Stimulated activated CD4-positive, alpha-beta T cell treated with anti-CD3 and anti-CD28 coated beads, Interleukin-12 subunit alpha, Interleukin-12 subunit beta, amount 100 ng/mL, for 24 hours (primary cell): ENCODE measurements at places on chromosomes 2 and 18.

GRCh38 chr2:128556633-128557032 is 238.0 kb upstream of the HS6ST1 start:
- no peak for DNase-seq

- no peak for DNase-seq
Measured at GRCh38 chr2:46297546-46298271, 502 bp downstream of the EPAS1 start.

DNA sequence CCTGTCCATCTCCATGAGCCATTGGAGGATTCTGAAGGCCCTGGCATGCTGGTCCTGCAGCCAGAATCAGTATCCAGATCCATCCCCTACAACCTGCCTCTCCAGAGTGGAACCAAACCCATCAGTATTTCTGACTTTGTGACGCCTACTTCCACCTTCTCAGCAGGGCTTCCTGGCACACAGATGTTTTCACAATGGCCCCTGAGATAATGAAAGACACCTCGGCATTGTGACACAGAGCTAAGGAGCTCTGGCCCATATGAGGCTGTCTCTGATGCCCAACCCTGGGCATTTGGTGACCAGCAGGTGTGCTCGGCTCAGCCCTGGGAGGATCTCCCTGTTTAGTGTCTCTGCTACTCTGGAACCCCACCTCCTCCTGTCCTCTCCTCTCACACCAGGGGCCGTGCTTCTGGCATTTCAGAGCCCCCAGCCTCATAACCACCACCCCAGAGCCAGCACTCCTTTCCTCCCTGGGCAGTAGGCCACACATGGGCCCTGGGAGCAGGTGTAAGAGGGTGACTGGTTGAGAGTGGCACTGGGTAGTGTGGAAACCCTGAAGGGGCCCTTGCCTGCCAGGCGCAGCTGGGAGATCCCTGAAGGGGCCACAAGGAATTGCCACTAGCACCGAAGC is 38.2 kb downstream of the FOSL2 start:
- DNase-seq: no peak

DNA sequence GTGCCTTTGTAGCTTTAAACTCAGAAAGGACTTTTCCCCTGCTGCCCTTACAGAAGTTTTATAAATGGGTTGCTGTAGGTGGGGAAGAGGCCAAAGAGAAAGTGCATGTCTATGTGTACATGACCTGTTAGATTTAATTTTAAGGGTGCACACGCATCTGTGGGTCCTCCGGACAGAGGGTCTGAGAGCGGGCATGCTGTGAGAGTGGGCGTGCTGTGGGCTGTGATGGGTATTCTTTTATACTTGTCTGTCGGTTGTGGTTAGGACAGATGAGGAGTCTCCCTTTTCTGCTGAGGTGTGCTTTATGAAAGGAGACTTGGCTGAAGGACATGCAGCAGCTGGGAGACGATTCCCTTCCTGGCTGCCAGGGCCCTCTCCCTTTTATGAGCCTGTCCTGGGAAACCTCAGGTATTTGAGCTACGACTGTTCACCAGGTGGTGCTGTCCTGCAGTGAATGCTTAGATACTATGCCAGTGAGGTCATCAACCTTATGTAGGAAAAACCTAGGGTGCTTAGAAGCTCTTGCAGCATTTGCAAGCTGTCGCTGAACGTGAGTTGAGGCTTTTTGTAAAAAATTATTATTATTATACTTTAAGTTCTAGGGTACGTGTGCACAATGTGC is 67.5 kb downstream of the TANC1 start:
- DNase-seq: no peak

- DNase-seq: no peak
Measured at GRCh38 chr2:58904095-58904494, 663.0 kb upstream of the FANCL start.

- no peak for DNase-seq
Measured at GRCh38 chr18:36099311-36099710, 29.8 kb downstream of the SLC39A6 start.

GRCh38 chr2:44680983-44681531 is 260.4 kb upstream of the SIX3 start:
- DNase-seq: no peak

GRCh38 chr2:128447538-128447995 is 128.9 kb upstream of the HS6ST1 start:
- DNase-seq: no peak

DNA sequence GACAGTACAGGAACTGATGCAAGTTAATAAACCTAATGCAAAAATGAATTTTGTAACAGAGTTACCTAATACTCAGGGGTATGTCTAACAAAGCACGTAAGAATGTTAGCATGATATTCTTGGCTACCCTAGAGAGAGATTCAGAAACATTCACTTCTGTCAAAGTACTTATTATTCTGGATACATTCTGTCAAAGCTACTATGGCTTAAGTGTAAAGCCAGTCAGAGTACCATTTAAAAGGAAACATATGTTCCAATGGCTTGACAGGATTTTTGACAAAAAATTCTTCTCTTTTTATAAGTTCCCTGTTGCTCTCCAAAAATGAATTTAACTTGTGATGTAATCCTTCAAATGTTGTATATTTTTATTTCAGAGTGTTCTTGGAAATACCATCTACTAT is 85.5 kb downstream of the PIGN start:
- DNase-seq: no peak

DNA sequence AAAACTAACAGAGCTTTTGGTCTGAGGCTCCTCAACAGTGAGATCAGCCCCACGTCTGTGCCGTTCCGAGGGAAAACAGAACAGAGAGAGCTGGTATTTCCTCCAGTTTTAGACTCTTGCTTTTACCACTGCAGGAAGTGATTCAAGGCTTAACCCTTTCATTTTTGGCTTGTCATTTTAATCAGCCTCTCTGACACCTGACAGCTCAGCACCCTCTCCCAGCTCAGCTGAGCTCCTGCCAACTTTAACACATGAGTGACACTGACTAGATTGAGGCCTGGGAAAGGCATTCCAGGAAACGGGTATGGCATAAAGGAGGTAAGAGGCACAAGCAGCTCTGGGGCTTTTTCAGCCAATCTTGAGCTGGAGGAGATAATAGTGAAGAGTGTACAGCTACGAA is 239.4 kb upstream of the SKOR2 start:
- DNase-seq: no peak

- no peak for DNase-seq
Measured at GRCh38 chr2:20357638-20358389, 7.2 kb upstream of the PUM2 start.

GRCh38 chr18:50313031-50313607 is 25.6 kb upstream of the CXXC1 start:
- no peak for DNase-seq

DNA sequence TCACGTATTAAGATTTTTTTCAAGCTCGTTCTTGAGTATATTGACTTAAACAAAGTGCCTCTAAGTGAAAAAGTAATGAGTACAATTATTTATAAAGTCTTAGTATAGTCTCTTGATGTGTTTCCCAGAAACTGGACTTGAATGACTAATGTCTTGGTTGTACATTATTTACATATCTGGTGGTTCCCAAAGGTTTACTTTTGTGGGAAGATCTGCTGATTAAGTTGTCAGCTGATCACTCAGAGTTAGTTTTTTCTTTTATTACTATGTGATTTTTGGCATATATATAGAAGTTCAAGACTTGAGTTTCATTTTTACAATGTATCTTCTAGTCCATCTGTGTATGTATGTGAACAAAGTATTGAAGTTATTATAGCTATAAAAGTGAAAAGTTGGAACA is 29.5 kb downstream of the RNF144A start:
- no peak for DNase-seq

DNA sequence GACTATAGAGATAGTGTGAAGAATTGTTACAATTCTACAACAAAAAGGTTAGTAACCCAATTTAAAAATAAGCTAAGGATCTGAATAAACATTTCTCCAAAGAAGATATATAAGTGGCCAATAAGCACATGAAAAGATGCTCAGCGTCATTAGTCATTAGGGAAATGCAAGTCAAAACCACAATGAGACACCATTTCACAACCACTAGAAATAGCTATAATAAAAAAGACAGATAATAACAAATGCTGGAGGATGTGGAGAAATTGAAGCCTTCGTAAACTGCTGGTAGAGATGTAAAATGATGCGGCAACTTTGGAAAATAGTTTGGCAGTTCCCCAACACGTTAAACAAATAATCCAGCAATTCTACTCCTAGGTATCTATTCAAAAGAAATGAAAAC is 366.5 kb upstream of the POU3F3 start:
- DNase-seq: no peak

GRCh38 chr2:105813045-105813315 is 68.3 kb downstream of the NCK2 start:
- DNase-seq: no peak
